ENCODE measurements at places on chromosomes 6 and 20.

GRCh38 chr6:15389765-15390723 is 144.2 kb downstream of the JARID2 start:
- peak; percentile 38 for DNase-seq

GRCh38 chr6:43838276-43839036 is 68.4 kb downstream of the VEGFA start:
- peak; percentile 56 for DNase-seq

DNA sequence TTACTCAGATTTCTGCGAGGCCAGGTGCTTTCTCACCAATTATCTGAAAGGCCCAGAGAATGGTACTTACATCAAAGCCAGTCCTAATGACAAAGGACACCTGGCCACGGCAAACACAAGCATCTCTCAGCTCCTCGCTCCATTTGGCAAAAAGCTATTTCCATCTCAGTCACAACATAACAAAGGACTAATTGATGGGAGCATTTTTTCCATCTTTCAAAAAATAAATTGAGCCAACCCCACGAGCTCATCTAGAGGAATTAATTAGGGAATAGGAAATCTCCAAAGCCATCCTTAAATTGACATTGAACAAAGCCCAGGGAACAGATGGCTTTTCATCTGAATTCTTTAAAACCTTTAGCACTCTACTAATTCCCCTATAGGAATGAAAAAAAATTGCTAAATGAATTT is 236.7 kb downstream of the HAO1 start:
- no peak for DNase-seq

- no peak for DNase-seq
Observed at GRCh38 chr20:13255356-13255755, 34.3 kb downstream of the ISM1 start.

GRCh38 chr20:36653456-36653855 is 7.5 kb upstream of the SLA2 start:
- DNase-seq = no peak

DNA sequence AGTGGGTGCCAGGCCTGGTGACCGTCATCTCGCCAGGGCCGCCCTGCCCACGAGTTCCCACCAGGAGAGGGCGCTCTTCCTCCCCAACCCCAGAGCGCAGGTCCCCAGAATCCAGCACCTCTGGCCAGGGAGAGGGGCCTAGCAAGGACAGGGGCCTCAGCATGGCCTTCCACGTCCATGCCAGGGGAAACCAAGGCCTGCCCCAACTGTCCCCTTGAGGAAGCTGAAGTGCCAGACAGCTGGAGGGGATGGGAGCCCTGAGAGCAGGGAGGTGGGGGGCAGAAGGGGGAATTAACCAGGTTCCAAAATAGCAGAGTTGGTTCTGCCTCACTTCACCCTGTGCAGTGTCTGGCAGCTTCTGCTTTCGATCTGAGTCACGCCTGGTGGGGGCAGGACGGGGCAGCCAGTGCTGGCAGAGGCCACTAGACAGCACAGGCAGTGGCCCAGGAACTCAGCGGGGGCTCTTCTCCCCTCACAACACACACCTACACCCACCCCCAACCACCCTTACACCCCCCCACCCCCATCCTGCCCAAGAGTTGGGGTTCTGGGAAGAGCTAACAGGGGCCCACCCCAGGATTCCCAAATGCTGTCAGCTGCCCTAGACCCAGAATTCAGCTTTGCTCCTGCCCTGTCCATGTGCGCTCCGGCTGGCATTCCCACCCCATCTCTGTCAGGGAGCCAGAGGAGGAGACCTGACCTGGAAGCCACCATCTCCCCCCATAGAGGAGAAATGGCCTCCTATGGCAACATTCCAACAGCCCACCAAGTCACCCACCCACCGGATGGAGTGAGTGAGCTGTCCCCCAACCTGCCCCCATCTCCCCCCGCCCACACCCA is 29.2 kb downstream of the TFEB start:
- peak; percentile 79 for DNase-seq

- no peak for DNase-seq
Observed at GRCh38 chr20:4932061-4932460, 69.2 kb downstream of the SLC23A2 start.

GRCh38 chr20:32470025-32470861 is 112.1 kb downstream of the ASXL1 start:
- DNase-seq = peak; percentile 81

GRCh38 chr6:90004511-90004910 is 110.2 kb downstream of the GJA10 start:
- no peak for DNase-seq

DNA sequence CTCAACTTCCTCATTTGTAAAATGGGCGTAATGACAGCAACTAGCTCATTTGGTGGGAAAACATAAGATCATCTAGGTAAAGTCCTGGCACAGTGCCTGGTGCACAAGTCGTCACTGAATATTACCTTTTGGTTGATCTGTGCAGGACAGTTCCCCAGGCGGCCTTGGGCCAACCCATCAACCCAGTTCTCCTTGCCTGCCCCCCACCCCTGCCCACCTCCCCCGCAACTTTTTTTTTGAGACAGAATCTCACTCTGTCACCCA is 99.2 kb downstream of the JPH2 start:
- no peak for DNase-seq

- DNase-seq = peak; percentile 92
Observed at GRCh38 chr6:33840048-33840926, 36.5 kb upstream of the MLN start.

DNA sequence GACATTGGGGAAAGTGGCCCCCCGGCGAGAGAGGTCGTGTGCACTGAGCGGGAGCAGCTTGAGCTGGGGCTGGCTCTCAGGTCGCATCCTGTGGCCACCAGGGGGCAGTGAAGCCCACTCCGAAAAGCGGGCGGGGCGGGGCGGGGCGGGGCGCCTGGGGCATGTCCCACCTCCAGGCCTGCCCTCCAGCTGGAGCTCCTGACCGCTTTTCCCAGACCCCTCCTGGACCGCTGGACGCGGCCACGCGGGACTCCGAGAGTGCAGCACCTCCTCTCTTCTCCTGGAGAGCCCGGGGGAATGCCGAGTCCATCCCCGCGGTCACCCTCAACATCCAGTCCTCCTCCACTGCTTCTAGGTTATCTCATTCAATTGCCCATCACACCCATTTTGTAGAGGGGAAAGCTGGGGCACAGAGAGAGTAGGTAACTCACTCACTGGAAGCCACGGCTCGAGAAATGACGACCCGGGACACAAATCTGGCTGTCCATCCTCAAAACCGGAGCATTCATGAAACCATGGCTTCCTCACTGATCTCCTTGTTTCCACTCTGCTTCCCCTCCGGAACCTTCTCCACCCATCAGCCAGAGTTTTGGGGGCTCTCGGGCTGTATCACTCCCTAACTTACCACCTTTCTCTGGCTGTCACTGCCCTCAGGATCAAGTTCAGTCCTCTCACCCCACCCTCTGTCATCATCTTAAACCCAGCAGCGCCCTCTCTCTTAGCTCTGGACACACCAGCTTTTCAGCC is 24.1 kb downstream of the COX4I2 start:
- DNase-seq = peak; percentile 95

DNA sequence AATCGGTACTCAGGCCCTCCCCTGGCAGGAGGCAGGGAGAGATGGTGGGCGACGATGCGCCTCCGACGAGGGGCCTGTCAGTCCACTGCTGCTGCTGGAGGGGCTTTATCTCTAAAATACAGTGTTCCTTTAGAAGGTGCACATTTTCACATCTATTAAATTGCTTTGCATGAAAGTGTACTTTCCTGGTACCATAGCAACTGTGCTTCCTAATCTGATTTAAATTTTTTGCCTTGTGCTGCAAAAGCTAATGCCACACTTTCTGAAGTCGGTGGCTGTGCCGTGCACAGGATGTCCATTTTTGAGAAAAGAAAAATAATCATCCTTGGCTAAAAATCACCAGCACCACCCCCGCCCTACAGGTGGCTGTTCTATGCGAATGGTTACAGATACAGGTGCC is 262.0 kb upstream of the CDH4 start:
- no peak for DNase-seq

- DNase-seq = no peak
Observed at GRCh38 chr6:75290136-75290945, 5.7 kb upstream of the TMEM30A start.

- no peak for DNase-seq
Observed at GRCh38 chr6:6610031-6610591, 21.6 kb downstream of the LY86 start.

DNA sequence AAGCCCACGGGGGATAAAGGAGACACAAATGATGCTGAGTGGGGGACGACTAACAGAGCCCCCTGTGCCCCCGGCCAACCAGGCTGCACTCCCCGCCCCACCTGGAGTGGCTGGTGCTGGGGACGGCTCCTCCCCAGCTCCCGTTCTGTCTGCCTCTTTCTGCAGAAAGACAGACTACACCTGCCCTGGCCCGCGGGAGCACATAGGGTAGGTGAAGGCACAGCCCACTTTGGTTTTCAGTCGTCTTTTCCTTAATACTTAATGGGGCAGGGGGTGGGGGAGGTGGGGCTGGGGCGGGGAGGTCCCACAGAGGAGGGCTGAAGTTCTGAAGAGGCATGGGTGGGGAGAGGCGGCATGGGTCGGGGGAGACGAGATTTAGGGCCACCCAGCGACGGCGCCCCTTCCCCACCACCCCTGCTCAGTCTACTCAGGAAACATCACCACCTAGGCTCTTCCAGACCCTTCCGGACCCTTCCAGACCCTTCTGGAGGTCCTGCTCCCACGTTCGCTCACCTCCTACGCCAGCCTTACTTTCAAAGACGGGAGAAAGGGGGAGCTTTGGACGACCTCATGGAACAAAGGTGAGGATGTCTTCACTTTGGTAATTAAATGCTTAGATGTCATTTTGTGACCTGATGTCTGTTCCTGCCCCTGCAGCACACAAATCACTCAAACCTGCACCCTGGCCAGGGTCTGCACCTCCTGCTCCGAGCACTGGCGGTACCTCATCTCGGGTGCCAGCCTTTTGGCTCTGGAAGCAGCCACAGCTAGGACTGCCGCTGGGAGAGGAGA is 21.2 kb upstream of the FRMD1 start:
- no peak for DNase-seq

DNA sequence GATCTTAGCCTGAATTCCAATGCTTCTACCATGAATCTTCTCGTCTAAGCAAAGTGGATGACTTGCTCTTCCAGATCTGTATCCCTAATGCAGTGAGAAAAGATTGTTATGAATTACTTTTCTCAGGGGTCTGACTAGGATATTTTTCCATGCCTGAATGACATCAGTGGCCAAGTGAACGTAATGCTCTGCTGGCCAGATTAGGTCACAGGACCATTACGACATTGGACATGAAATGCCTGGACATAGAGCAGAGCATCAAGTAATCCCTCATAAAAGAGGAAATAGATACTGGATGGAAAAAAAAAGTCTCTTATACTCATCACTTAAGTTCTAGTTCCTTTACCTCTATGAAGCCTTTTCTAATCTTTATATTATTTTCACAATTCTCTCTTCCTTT is 12.1 kb upstream of the THEMIS start:
- DNase-seq = no peak

DNA sequence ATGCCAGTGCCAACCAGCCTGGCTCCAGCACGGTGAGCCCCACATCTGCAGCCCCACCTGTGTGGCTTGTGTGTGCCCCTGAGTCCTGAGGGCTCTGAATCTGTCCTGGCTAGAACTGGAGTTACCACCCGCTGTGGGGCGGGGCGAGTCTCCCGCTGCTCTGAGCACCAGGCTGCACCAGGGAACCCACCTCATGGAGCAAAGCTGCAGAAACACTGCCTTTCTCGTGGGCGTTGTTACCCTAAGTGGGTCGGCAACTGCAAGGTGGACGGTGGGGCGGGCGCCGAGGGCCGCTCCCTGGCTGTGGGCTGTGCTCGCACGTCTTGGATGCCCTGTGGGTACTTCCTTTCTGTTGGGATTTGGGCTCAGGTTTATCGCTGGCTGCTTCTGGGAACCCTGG is 12.7 kb upstream of the ZBTB46 start:
- no peak for DNase-seq

DNA sequence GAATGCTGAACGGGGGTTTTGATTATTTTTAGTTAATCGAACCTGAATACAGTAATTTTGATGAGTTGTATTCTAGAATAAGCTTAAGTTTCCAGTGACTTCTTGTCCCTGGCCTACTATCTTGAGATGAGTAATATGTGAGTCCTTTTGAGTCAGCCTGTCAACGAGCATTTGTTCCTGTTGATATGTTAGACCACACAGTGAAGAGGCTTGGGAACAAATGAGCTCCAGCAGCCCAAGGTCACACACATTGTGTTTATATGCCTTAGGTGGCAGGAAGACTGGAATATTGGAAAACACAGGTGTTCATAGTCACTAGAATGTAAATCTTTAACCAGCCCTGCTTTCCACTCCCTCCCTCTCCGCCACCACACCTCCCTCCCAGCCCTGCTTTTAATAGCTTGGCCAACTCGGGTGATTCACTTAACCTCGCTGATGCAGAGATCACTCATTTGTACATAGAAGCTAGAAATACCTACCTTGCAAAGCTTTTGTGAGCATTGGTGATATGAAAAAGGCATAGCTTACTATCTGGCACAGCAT is 9.1 kb downstream of the SMPDL3A start:
- DNase-seq = no peak

DNA sequence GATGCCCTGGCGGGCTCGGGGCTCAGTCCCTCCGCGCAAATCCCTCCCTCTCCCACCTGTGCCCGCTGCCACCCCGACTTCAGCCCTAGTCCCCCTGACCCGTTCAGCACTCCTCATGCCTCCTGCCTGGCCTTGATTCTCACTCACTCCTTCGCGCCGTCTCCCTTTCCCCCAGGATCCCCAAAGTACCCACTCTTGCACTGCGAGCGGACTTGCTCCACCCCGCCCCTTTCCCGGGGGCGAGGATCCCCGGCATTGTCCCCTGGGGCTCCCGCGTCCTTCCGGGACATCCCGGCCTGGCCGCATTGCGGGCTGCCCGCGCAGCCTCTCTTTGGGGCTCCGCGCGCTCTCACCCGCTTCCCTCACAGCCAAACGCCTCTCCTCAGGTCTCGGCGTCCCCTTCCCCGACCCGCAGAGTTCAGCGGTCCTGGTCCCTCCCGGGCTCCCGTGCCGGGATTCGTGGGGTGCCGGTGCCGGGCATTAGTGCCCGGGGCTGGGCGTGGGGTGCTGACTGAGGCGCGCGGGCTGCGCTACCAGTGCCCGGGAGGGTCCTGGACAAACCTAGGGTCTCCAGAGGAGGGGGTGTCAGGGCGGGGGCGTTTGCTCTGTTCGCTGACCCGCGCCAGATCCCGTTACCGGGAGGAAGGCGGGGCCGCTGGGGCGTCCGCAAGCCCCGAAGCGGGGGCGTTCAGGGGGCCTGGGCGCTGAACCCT is 45.5 kb upstream of the SUPT3H start:
- DNase-seq = no peak

Data from urothelium cell line (cell line).